Activated CD8-positive, alpha-beta memory T cell treated with anti-CD3 and anti-CD28 coated beads, Interleukin-2, amount 50 U/mL, for 4 hours (primary cell): ENCODE measurements at places on chromosomes 2 and 18.

GRCh38 chr2:142862847-142863246 lies 14.6 kb upstream of the KYNU start:
- no peak for DNase-seq

GRCh38 chr2:10283106-10284062 lies 19.3 kb upstream of the HPCAL1 start:
- no peak for DNase-seq

DNA sequence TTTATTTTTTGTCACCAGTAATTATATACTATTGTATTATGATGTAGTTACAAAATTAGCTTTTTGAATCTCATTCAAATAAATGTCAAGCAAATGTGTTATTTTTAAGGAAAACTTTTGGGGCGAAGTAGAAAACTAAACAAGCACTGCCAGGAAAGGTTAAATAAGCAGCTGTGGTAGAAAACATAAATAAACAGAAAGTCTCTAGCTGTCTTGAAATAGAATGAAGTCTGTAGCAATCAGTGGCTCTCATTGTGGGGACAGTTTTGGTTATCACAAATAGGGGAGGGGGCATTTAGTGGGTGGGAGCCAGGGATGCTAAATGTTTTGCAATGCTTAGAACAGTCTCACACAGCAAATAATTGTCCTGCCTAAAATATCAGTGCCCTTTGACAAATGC lies 3.4 kb downstream of the INSIG2 start:
- no peak for DNase-seq

GRCh38 chr2:196660244-196660643 lies 20.7 kb downstream of the CCDC150 start:
- DNase-seq = no peak

DNA sequence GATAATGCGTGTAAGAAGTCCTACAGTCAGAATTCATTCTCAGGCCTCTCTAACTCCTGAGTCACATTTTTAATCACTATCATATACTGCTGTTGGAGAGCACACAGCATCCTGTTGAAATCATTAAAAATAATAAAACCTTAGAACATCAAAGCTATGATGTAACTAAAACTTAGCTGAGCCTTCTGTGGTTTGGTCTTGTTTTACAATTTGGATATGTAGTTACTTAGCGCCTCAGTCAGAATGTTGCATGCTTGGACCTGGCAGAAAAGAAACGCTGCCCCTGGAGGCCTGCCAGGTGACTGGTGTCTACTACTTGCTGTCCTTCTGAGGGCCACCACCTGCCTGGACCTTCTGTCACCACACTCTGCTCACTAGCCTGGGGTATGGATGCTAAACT lies 261.1 kb upstream of the RASGRP3 start:
- DNase-seq = no peak

DNA sequence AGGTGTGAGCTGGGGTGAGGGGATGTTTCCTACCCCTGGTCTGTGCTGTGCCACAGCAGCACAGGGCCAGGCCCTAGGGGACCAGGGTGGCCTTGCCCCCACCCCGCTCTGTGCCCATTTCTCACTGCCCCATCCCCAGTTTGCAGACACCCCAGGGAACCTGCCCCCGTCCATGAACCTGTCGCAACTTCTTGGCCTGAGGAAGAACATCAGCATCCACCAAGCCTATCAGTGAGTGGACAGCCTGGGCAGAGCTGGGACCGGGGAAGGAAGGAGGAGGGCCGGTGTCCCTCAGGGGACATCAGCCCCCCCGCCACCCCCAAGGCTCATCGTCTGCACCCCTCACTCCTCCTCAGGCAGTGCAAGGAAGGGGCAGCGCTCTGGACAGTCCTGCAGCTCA lies 7.5 kb downstream of the PROM2 start:
- no peak for DNase-seq

GRCh38 chr2:217367464-217367863 lies 507.6 kb upstream of the TNP1 start:
- DNase-seq = no peak
